ENCODE measurements at places on chromosomes 12 and 14.
A peak's percentile ranks its signal among the peaks of the same experiment; 100 is the strongest.

DNA sequence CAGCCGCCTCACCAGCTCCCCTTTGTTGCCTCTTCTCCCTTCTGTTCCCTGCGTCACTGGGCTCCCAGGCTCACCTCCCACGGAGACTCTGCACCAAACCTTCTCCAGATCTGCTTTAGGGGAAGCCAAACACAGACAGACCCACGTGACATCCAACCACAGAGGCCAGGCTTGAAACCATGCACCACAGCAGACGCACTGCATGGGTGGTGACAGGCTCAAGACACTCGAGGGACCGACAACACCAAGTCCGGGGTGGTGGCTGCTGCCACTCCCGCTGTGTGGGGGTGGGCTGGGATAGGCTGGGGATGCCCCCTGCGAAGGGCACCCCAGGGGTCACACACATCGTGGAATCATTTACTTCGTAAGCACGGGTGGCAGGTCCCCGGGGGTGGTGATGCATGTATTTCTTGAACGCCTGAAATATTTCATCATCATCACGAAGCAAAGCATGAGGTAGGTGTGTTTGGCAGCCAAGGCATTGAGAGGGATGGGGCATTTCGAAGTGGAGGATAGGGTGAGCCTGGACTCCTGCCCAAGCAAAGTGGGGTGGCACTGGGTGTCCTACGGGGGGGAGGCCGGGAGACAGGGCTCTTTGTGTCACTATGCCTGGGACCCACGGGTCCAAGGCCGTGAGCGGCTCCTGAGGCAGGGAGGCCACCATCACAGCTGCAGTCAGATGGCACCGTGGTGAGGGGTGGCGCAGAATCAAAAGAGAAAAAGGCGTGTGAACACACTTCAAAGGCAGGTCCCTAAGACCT, 66.8 kb upstream of the RFLNA start:
- DNase-seq: peak; percentile 31

DNA sequence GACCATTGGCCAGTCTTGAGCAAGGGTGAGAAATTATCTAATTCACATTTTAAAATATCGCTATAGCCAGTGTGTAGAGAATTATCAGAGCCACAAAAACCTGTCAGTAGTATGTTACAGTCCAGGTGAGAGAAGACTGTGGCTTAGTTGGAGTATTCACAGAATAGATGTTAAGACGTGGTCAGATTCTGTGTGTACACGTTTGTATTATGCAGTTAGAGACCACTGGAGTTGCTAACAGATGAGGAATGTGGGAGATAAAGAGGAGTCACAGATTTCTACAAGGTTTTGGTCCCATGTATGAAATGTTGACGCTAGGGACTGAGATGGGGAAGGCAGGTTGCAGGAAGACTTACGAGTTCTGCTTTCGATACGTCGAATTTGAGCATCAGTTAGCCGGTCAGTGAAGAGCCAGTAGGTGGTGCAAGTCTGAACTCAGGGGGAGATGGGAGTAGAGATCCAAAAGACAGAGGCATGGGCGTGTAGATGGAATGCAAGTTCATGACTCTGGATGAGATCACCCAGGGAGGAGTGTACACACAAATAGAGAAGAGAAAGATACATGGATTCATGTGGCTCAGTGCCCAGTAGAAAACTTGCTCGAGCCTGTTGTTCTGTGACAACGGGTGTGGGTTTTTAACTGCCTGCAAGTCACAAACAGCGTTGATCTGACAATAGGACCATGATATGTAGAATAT, 114.8 kb upstream of the FLRT2 start:
- DNase-seq: no peak

GRCh38 chr14:25009891-25010290, 40.1 kb downstream of the STXBP6 start:
- DNase-seq: no peak

DNA sequence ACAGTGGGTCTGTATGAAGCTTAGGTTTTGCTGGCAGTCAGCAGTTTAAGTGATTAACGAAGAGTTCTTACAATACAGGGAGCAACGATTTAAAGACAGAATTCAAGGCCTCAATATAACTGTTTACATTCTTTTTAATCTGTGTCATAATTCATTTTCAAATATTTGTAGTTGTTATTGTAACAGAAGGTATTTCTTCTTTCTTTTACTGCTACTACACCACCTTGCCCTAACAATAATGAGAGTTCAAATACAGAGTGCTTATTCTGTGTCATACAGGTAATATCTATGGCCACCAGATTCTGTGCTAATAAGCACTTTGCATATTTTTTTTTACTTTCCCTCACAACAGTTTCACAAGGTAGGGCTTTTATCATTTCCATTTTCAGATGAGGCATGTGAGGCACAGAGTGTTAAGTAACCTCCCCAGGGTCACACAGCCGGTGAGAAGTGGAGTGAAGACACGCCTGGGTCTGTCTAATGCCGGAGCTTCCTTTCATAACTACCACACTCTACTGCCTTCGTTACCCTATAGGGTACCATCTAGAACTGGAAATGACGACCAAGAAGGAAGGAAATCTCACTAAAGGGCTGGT, 81.9 kb downstream of the PELI2 start:
- DNase-seq: no peak

DNA sequence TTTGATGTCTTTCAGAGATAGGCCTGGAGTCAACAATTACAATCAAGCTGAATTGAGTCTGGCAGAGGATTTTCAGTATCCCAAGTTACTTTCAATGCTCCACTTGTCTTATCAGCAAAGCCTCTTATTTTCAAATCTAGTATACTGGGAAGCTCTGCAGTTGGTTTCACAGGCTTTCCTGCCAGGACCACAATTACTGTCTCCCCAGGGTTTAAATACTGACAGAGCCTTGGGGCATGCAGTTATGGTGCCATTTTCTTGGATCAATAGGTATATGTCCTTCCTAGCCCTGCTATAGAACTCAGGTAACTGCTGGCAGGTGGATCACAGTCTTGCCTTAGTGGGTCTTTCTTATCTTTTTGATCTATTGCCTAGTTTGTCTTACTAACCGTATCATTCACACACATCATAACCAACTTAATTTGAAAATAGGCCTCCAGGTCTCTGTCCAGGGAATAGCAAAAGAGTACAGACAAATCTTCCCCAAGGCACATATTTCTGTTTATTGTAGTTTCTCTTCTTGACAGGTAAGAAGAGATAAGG, 22.4 kb upstream of the RNU6-8 start:
- DNase-seq: no peak

DNA sequence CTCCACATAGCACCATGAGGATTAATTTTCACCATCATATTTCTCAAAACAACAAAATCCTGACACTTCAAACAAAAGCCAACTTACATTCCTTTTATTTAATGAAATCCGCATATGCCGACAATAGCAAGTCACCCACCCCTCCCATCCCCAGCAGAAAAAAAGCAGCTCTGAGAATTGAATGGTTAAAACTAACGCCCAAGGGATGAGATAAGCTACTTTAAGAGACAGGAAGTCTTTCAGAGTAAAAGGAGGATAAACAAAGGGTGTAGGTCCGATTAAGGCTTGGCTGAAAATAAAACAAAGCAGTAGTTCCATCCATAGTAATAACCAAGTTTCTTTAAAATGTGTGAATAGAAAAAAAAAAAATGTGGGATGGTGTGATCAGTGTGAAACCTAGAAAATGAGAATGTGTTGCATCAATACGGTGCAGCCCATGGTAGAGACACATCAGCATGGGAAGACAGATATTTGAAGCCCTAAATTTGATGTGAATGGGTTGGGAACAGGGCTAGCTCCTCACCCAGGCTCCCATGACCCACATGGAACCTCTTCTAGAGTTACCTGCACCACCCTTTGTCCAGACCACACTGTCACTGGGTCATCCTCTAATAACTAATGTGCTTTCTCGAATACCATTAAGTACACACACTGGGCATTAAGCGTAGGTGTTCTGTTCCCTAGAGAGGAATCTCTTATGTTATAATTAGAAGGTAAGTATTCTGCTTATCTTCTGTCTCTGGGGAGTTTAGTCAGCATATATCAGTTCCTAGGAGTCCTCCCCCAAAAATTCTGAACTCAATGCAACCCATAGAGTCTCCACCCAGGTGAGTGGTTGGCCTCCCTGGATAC, 31.7 kb downstream of the RTRAF start:
- no peak for DNase-seq

GRCh38 chr12:106767954-106768822, 6.3 kb upstream of the RIC8B start:
- no peak for DNase-seq

- DNase-seq: no peak
These were observed 8.7 kb downstream of the SLC48A1 start for GRCh38 chr12:47781479-47782371.

- no peak for DNase-seq
These were observed 3.8 kb upstream of the RPAP3 start for GRCh38 chr12:47709671-47710070.

GRCh38 chr12:128947209-128947608, 93.9 kb downstream of the GLT1D1 start:
- no peak for DNase-seq

GRCh38 chr12:108119126-108119973, 9.7 kb upstream of the WSCD2 start:
- DNase-seq: no peak

DNA sequence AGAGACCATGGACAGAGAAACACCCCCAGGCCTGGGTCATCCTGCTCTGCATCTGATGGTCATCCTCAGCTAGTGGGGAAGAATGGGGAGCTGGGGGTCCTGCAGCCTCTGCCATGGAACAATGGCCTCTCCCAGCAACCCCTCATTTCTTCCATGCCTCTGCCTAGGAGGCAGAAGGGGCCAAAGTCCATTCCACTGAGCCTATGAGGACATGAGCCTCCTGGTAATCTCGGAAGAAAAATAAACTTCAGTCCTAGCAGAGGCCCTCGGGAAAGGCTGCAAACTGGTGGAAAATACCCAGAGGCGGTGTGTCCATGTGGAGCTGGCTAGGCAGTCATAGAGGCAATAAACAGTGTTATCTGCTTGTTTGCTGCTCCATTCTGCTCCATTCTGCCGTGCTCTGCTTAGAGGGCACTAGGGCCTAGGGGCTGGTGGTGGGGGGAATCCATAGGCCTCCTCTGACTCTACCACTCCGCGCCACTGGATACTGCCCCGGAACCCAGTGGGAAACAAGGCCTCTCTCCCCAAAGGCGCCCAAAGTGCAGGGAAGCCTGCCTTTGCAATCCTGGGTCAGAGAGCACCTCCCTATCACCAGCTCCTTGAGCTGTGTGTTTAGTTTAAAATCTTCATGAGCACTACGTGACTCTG, 4.5 kb downstream of the PGF start:
- DNase-seq: no peak

DNA sequence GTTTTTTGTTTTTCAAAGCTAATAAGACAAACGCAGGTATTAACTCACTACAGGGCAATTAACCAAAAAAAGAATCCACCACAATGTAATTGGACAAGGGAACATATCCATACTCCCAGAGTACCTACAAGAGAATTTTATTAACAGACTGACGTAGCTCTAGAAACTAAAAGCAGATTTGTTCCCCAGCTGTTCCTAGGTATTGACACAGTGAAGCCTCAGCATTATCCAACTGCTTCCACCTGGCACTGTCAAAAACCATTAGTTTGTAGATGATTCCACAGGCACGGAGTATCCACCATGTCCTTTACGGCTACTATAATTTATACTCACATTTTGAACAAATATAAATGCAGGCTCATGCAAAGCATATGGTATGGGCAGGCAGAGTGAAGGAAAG, 22.3 kb downstream of the PPM1H start:
- no peak for DNase-seq

GRCh38 chr14:50763382-50764007, 67.5 kb downstream of the NIN start:
- no peak for DNase-seq

DNA sequence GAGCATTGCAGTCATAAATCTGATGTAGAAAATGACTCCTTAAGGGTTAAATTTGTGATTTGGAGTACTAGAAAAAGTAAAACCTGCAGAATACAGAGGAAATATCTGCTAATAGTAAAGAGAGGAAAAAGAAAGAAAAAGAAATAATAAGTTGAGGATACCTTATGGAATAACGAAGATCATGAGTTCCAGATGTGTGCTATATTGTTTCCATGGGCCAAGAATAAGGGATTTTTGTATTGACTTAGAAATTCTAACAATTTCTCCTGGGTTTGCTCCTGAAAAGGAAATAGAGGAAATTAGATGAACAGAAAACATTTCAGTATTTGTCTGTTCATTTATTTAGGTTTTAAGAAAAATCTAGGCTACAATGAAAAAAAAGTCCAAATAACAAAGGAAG, 115.3 kb downstream of the ALG10B start:
- DNase-seq: no peak

DNA sequence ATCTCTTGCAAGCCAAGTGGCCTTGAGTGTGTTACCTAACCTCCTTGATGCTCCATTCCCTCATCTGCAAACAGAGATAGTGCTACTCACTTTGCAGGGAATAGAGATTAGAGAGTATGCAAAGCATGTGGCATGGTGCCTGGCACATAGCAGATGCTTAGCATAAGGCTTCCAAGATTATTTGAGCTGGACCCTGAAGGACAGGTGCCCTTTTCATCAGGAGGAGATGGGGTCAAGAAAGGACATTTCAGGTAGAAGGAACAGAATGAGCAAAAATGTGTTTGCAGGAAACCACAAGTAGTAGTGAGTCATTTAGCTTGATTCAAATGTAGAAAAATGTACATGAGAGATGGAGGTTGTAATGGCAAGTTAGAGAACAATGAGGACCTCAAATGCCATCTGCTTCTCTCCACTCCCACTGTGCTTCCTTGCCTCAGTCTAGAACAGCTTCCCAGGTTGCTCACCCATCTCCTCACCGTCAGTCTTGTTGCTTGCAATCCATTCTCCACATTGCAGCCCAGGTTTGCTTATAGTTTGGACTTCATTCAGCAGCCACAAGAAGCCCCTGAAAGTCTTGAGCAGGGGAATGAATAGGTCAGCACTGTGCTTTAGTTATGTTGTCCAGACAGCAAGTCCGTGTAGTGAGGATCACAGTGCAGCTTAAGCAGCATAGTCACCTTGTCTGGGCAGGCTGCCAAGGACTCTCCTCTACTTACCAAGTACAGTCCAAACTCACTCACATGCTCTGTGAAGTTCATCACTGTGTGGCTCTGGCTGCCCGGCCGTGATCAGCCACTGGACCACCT, 536.3 kb upstream of the CCDC196 start:
- DNase-seq: peak; percentile 50

GRCh38 chr12:68839183-68840147, 31.5 kb downstream of the MDM2 start:
- DNase-seq: no peak

GRCh38 chr14:98890556-98891340, 381.2 kb downstream of the BCL11B start:
- DNase-seq: no peak

- no peak for DNase-seq
These were observed 3.3 kb downstream of the DDHD1 start for GRCh38 chr14:53149668-53150316.

All from stimulated activated naive CD8-positive, alpha-beta T cell treated with anti-CD3 and anti-CD28 coated beads, Interleukin-15, amount 100 ng/mL, for 72 hours (primary cell).